Astrocyte (in vitro differentiated cells and primary cell): ENCODE measurements at places on chromosomes 5 and 9. TPM values are rescaled to one million over a fixed set of nuclear protein-coding genes. Genes with fewer than 3 reads are reported as not detected.

TMEM252 gene
- not detected in 2 replicates for total RNA-seq

GRCh38 chr5:176570044-176570443 is 20.9 kb downstream of the CDHR2 start:
- no peaks in the 10 kb centered on the region for H3K4me1 ChIP-seq
- peak; percentile 7 for DNase-seq
- no peak overlapping the region for H3K4me3 ChIP-seq
- peaks cover 5% of the 10 kb centered on the region for H3K27me3 ChIP-seq
- H3K27ac ChIP-seq: no peak overlapping the region

GRCh38 chr9:15641291-15641690 is 88.4 kb downstream of the CCDC171 start:
- H3K27me3 ChIP-seq: no peaks in the 10 kb centered on the region
- no peaks in the 10 kb centered on the region for H3K4me1 ChIP-seq
- H3K4me3 ChIP-seq: no peak overlapping the region
- no peak overlapping the region for H3K27ac ChIP-seq
- no peak for DNase-seq

TPM2 gene
- 1,947 and 2,001 TPM in 2 replicates for total RNA-seq

GRCh38 chr9:128246471-128246870 is 29.3 kb downstream of the GOLGA2 start:
- H3K4me1 ChIP-seq: peaks cover 38% of the 10 kb centered on the region
- no peaks in the 10 kb centered on the region for H3K36me3 ChIP-seq
- no peaks in the 10 kb centered on the region for H3K27me3 ChIP-seq
- no peak for DNase-seq

DNA sequence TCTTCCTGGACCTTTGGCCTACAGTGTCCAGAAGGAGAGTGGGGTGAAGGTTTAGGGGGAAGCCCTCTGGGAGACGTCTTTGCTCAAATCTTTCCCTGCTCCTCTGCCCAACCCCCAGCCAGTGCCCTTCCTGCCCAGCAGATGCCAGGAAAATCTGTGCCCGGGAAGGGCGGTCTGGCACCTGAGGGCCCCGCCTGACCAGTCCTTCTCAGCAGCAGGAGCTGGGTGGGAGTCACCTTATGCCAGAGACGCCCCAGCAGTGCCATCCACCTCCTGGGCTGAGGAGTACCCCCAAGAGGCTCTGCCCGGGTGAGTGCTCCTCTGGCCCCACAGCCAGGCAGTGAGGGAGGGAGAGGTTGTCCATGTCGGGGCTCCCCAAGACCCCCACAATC is 14.9 kb upstream of the CERCAM start:
- H3K4me3 ChIP-seq: no peak overlapping the region
- no peaks in the 10 kb centered on the region for H3K36me3 ChIP-seq
- H3K27me3 ChIP-seq: no peaks in the 10 kb centered on the region
- DNase-seq: no peak
- H3K27ac ChIP-seq: no peak overlapping the region

GRCh38 chr9:125749951-125750626 is 2.9 kb downstream of the PBX3 start:
- peaks cover 20% of the 10 kb centered on the region for H3K4me1 ChIP-seq
- H3K27me3 ChIP-seq: no peaks in the 10 kb centered on the region
- H3K36me3 ChIP-seq: peaks cover 7% of the 10 kb centered on the region
- no peak for DNase-seq
- H3K27ac ChIP-seq: peak overlapping the region; percentile 29
